ENCODE measurements at places on chromosomes 2 and 18.

- DNase-seq = no peak
These were observed 826.9 kb upstream of the PIK3C3 start for GRCh38 chr18:41128126-41128525.

DNA sequence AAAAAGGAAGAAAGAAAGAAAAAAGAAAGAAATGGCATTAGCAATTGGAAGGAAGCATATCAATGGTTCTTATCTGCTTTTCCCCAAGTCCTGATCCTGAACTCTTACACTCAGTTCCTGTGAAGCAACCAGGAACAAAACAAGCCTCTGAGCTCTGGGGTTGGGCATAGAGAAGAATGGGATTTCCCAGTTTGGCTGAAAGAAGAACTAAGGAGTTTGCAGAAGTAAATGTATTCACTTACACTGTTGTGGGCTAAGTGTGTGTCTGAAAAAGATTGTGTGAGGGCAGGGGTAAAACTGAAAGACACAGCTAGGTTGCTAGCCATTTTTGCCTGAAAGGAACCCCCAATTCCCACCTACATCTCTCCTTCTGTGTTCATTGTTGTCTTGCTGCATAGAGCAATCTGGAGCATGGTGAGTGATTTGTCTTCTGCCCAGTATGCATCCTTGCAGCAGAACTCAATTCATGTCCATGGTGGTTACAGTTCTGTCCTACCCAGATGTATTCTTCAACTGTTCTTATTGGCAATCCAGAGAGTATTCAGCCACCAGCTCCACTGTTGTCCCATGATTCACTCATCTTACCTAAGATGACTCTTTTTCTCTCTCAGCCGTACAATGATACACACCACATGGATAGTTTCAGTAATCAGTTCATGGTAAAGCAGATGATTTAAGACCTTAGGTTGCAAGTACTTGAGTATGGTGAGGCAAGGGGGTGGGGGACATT, 348.7 kb downstream of the ARHGAP15 start:
- no peak for DNase-seq

DNA sequence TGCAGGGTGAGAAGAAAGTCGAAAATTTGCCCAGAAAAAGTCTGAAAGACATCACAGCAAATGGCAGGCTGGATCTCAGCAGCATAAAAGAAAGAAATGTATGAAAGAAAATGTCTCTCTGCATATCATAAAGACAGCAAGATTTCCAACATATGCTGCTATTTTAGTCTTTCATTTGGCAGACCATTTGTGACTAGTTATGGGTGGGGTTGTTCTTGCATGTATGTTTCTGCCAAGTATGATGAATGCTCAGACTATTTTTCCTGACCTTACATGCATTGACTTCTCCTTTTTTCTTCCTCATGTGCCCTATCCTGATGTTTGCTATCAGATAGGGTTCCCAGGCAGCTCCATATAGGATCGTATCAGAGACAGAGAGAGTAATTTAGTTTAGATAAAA, 58.5 kb upstream of the PARD3B start:
- no peak for DNase-seq

DNA sequence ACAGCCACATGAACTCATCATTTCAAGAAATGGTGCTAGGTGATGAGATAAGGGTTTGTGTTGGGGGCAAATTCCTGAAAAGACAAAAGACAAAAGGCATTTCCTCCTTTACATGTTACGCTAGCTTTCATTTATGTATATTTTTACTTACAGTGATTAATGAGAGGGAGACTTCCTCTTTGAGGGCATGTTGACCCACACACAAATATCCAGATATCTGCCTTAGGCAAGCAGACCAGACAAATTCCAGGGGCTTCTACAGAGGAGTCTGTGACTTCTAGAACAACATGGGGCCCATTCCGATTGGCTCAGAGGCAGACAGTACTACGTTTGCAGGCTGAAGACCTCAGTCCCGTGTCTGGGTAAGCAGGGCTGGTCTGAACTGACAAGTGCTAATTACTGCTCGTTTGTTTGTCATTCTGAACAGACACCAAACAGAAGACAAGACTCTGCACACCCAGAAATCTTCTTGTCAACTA, 74.8 kb upstream of the ST6GAL2 start:
- DNase-seq = no peak

Measured in WERI-Rb-1 (cell line).